ENCODE measurements at places on chromosomes 2 and 18. TPM values are rescaled to one million over a fixed set of nuclear protein-coding genes. Genes with fewer than 3 reads are reported as not detected.
A peak's percentile ranks its signal among the peaks of the same experiment; 100 is the strongest.

Gene ZNF407
- polyA plus RNA-seq = 3.7 TPM

Gene SP140
- not detected for polyA plus RNA-seq

Gene ECEL1
- polyA plus RNA-seq = not detected

Gene TRIM54
- polyA plus RNA-seq = 1.6 TPM

Gene RAB27B
- not detected for polyA plus RNA-seq

Gene NCKAP5
- polyA plus RNA-seq = 0.47 TPM

Gene ARHGEF33
- 0.15 TPM for polyA plus RNA-seq

Gene DAW1
- 1.2 TPM for polyA plus RNA-seq

Gene SLC16A14
- polyA plus RNA-seq = 0.35 TPM

GRCh38 chr2:171410101-171410500 is 23.7 kb downstream of the METTL8 start:
- DNase-seq = peak; percentile 13

GRCh38 chr2:39492716-39493115 is 55.6 kb upstream of the MAP4K3 start:
- DNase-seq = no peak

- DNase-seq = no peak
Measured at GRCh38 chr2:234977228-234977679, 25.4 kb downstream of the SH3BP4 start.

GRCh38 chr18:67282796-67283195 is 233.7 kb downstream of the DSEL start:
- peak; percentile 33 for DNase-seq

- DNase-seq = no peak
Measured at GRCh38 chr2:45769056-45769455, 117.6 kb downstream of the PRKCE start.

DNA sequence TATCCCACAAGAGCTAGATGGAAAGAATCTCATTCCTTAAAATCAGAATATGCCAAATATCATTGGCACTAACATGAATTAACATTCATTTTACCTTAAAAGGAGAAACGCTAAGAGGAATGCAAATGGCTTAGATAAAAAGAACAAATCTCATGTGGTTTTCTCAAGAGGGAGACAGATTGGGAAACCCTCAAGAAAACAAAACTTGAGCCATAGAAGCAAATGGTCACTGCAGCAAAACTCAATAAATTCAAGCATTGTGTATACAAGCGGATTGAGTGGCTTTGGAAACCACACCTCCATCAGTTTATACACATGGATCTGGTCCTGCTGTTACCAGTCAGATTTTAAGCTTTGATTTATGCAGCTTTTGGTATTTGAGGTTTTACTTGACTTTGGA is 1331.8 kb upstream of the ZEB2 start:
- no peak for DNase-seq

- no peak for DNase-seq
Measured at GRCh38 chr2:156322051-156322685, 10.4 kb downstream of the NR4A2 start.

GRCh38 chr2:42195559-42195958 is 26.4 kb downstream of the EML4 start:
- DNase-seq = peak; percentile 5

DNA sequence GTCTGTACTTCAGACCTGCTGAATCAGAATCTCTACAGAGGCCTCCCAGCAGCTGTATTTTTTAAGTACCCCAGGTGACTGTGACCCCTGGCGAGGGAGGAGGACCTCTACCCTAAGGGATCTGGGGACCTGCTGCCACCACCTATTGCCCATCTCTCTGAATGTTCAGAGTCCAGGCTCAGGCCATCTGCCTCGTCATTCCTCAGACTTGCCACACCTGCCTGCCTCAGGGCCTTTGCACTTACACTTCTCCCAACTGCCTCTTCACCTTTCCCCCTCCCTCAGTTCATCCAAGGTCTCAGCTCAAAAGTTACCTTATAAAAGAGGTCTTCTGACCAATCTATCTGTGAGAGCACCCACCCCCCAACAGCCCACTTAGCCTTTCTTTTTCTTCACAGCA is 21.5 kb downstream of the UXS1 start:
- DNase-seq = no peak

- DNase-seq = no peak
Measured at GRCh38 chr2:154908327-154908726, 209.8 kb downstream of the KCNJ3 start.

Data from endothelial cell of umbilical vein (primary cell).